Panc1 (cell line): ENCODE measurements at places on chromosomes 6 and 20. TPM values are rescaled to one million over a fixed set of nuclear protein-coding genes. Genes with fewer than 3 reads are reported as not detected.

The RNF146 gene
- total RNA-seq = 43.1 TPM

The SUMO4 gene
- 1.1 TPM for total RNA-seq

The SGK2 gene
- total RNA-seq = 0.90 TPM

The MACROD2 gene
- 1.2 TPM for total RNA-seq

The EYS gene
- not detected for total RNA-seq

The FKBP1C gene
- 0.49 TPM for total RNA-seq

The SPATS1 gene
- not detected for total RNA-seq

The NFATC2 gene
- 10.6 TPM for total RNA-seq

The SLC17A1 gene
- not detected for total RNA-seq

The MRAP2 gene
- total RNA-seq = 2.5 TPM

The LY6G6D gene
- total RNA-seq = not detected

The IL17A gene
- not detected for total RNA-seq

The MAS1 gene
- total RNA-seq = not detected

The PTCRA gene
- total RNA-seq = not detected

The ADGRB3 gene
- total RNA-seq = 0.10 TPM

The CST3 gene
- 158 TPM for total RNA-seq

The CGA gene
- not detected for total RNA-seq

The NEURL2 gene
- 3.0 TPM for total RNA-seq

The DPPA5 gene
- not detected for total RNA-seq

The BACH2 gene
- total RNA-seq = 1.6 TPM

The HAO1 gene
- 0.13 TPM for total RNA-seq

The CD40 gene
- 14.1 TPM for total RNA-seq

The GSTA3 gene
- not detected for total RNA-seq

The GNL1 gene
- total RNA-seq = 90.6 TPM

The ZSCAN23 gene
- total RNA-seq = 1.6 TPM

The ADRM1 gene
- total RNA-seq = 194 TPM

The CENPW gene
- 62.1 TPM for total RNA-seq

The NQO2 gene
- 45.7 TPM for total RNA-seq

The ZFAND3 gene
- 95.9 TPM for total RNA-seq

The IDH3B gene
- total RNA-seq = 135 TPM

The ENPP5 gene
- not detected for total RNA-seq

The PPDPF gene
- total RNA-seq = 241 TPM

The SYCP2L gene
- 2.4 TPM for total RNA-seq

The SIRPG gene
- total RNA-seq = not detected

The C6orf118 gene
- not detected for total RNA-seq

The STX11 gene
- total RNA-seq = 3.2 TPM

The RBPJL gene
- 0.18 TPM for total RNA-seq

The SIRPB1 gene
- 0.72 TPM for total RNA-seq

The TNNC2 gene
- total RNA-seq = 0.26 TPM

The TPBG gene
- 84.1 TPM for total RNA-seq

The PERP gene
- 348 TPM for total RNA-seq

The NKAIN4 gene
- 5.5 TPM for total RNA-seq

The TBCC gene
- 25.7 TPM for total RNA-seq

The GJA10 gene
- total RNA-seq = not detected

The MMP24 gene
- total RNA-seq = 7.1 TPM

The HTR1E gene
- total RNA-seq = not detected

The DNMT3B gene
- total RNA-seq = 3.5 TPM

The ZNF341 gene
- 7.7 TPM for total RNA-seq

The SLC35B2 gene
- 105 TPM for total RNA-seq
